Activated T-cell treated with anti-CD3 and anti-CD28 coated beads, Interleukin-2, amount 50 U/mL, for 1 hour (primary cell): ENCODE measurements at places on chromosomes 16 and 17.

DNA sequence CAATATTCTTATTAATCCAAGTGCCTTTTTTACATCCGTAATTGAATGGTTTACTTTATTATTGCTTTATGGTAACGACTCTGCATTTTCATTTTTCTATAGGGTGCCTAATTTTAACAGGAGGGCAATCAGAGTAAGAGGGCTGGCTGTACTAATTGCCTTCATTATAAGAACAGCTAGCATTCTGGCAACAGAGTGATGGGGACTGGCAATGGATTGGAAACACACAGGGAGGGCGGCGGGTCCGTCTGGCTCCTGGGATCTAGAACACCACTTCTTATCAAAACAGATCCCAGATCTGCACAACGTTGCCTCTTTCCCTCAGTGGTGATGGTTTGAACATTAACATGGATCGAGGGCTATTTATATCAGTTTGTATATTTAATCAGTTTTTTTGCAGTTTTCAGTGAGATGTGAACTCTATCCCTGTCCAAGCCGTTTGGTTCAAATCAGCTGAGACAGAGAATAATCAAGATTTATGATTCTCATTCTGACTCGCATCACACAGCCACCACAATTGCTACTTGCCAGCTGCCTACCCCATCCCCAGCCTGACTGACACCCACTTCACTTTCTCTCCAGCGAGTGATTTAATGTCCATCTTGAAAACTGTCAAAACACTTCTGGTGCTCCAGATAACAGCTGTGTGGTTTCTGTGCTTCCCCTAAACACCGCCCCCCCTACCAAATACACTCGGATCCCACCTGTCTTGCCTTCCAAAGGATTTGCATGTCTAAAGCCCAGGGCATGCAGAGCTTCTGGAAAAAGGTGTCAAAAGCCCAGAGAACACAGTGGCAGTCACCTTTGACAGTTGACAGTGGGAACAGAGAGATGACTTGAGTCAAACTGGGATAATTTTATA lies 327.9 kb downstream of the HS3ST4 start:
- DNase-seq, result no peak

DNA sequence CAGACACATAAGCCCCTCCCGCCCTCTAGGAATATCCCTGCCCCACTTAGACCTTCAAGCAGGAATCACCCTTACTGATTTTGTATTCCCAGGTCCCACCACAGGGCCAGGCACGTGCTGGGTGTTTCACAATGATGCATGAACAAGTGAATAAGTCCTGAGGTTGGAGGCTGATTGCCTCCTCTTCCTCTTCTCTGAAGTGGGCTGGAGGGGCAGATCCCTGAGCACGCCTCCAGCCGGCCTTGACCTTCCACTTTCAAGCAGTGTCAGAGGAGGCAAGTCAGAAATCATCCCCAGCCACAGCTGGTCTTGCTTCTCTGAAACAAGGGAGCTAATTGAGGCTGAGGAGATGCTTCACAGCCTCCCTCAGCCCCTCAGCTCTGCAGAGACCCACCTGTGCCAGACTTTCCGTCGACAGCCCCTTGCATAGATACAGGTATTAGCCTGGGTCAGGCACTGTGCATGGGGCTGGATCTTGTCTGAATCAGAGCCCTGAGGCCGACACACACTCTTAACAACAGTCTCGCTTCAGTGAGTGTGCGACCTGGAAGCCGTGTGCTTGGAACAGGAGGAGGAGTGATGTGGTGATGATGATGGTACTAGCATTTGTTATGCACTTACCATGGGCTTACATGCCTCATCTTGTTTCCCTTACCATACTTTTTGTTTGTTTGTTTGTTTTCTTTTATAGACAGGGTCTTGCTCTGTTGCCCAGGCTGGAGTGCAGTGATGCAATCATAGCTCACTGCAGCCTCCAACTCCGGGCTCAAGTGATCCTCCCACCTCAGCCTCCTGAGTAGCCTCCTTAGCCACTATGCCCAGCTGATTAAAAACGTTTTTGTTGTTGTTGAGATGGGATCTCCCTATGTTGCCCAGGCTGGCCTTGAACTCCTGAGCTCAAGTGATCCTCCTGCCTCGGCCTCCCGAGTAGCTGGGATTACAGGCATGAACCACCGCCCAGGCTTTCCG lies 15.0 kb downstream of the MRM1 start:
- no peak for DNase-seq

DNA sequence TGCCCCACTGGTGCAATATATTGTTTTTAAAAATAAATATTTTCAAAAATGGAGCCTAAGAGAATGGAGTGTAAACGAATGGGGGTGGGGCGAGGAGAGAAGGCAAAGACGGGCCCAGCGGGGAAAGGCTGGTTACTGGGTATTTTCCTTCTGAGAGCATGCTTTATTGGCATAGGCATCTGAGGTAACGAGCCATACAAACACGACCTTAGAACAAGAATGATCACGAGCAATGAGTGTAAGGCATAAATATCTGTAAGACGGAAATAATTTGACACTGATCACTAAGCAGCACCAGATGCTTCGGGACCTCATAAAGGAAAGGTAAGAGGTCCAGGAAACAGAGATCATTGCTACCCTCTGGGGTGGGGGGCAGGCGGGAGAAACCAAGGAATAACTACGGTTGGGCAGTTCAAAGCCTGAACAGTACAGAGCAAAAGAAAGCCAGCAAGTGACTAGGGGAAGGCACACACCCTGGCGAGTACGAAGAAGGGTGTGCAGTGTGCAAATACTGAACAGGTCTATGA lies 959 bp downstream of the SSH2 start:
- no peak for DNase-seq

DNA sequence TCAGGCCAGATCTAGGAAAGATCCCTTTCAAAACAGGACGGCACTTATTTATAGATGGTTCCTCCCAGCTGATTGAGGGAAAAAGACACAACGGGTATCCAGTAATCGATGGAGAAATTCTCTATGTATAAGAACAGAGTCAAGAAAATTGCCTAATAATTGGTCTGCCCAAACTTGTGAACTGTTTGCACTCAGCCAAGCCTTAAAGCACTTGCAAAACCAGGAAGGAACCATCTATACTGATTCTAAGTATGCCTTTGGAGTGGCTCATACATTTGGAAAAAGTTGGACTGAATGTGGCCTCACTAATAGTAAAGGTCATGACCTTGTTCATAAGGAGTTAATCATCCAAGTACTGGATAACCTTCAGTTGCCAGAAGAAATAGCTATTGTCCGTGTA lies 5.9 kb downstream of the HPR start:
- DNase-seq, result no peak

DNA sequence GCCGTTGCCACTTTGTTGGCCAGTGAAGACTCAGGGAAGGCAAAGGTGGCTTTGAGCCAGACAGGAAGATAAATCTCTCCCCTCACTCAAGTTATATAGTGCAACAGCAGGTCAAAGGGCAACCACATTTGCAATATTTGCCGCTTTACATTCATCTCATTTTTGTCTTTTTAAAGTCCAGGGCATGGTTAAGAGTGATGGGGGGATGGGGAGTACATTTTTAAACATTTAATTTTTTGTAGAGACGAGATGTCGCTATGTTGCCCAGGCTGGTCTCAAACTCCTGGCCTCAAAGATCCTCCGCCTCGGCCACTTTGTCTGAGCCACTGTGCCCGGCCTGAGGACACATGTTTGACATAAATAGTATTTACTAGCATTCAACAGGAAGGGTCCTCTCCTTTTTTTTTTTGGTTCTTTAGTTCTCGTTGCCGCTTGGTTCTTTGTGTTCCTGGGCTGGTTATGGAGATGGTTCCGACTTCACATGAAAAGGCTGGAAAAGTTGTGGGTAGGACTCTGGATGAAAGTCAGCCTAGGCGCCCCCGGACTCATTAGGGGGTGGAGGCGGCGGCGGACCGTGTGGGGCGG lies 95.7 kb downstream of the RAB11FIP4 start:
- no peak for DNase-seq

- no peak for DNase-seq
Measured at GRCh38 chr17:59074494-59074893, 32.2 kb downstream of the TRIM37 start.

- DNase-seq, result no peak
Measured at GRCh38 chr16:56048425-56049105, 142.7 kb upstream of the GNAO1 start.

DNA sequence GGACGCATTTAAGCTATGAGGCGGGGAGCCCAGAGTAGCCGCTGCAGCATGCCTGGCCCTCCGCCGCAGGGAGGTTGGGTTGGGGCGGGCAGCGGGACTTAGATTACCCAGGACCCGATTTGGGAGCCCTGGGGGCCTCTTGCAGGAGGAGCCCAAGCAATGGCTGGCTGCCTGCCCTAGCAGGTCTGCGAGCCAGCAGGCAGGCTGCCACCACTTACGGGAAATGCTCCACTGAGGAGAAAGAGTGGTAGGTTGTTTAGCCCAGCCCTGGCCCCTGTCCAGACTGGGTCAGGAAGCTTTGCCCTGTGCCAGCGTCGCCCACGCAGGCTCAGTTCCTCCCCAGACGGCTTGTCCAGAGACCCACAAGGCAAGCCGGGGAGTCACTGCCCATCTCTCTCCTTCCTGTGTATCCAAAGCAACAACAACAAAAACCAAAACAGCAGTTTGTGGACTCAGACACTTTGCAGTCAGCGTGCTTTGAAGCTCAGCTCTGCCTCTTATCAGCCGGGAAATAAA lies 10.3 kb upstream of the TVP23A start:
- no peak for DNase-seq

GRCh38 chr17:13704333-13704732 lies 102.6 kb upstream of the HS3ST3A1 start:
- no peak for DNase-seq

DNA sequence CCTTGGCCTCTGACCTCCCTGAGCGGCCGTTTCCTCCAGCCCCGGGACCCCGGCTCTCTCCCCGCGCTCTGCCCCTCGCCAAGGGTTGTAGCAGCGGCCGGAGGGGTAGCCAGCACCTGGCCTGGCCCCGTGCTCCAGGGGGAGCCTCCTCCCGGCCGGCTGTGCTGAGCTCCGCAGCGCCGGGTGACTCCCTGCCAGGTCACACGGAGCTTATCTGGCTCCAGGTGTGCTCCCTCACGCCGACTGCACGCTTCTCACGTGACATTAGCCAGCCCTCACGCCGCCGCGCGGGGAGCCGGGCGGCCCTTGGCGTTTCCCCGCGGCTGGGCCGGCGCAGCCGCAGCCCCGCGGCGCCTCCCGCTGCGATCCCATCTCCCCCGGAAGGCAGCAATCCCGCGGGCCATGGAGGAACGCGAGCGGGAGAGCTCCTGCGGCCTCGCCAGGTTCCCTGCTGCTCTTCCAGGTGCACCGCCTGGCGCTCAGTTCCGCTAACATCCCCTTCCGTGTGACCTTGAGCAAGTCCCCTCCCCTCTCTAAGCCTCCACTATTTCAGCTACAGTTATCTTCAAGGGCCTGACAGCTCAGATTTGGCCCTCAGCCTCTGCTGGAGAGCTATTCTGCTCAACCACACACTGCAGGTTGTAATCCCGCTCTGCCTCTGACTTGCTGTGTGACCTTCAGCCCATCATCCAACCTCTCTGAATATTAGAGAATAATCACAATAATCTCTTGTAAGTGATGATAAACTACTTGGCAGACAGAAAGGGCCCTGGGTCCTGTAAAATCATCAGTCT lies 3.4 kb downstream of the MYO18A start:
- peak; percentile 65 for DNase-seq

- no peak for DNase-seq
Measured at GRCh38 chr17:4049546-4049945, 85.3 kb upstream of the ATP2A3 start.

GRCh38 chr17:49871211-49871610 lies 23.3 kb upstream of the TAC4 start:
- no peak for DNase-seq

GRCh38 chr17:75571197-75571884 lies 16.3 kb upstream of the MYO15B start:
- no peak for DNase-seq

- DNase-seq, result no peak
Measured at GRCh38 chr16:28112908-28113307, 49.4 kb upstream of the GSG1L start.

DNA sequence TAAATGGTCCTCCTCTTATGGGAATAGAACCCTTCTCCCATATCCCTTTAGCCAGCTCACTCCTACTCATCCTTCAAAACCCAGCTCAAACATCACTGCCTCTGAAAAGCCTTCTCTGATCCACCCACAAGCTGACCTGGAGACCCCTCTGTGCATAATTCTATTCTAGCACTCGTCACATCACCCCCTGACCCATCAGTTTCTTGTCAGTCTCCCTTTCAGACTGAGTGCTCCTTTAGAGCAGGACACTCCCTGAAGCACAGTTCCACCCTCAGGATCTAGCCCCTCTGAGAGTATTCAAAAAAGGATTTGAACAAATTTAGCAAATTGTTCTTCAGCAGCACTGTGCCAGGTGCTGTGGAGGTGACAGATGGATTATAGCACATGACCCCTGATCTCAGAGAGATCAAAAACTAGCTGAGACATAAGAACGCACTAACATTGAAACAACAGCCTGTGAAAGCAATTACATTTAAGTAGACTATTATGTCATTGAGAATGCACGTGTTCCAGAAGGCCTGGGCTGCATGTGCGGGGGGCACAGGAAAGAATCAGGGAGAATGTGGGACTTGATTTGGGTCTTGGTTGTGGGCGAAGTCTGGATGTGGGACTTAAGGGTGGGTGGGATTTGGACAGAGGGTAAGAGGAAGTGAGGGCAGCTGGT lies 43.5 kb downstream of the MRPS23 start:
- no peak for DNase-seq

DNA sequence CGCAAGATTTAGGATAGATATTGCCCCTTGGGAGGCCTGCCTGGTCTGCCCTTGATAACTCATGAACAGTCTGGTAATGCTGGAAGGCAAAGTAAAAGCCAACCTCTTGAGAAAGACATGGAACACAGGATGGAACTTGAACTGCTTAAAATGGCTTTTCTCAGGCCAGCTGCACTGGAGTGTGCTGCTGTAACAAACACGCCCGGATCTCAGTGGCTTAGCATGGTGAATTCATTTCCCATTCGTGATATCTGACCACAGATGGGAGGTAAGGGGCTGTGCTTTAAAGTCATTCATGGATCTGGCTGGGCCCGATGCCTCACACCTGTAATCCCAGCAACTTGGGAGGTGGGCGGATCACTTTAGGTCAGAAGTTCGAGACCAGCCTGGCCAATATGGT lies 113.2 kb downstream of the WWOX start:
- DNase-seq, result no peak

- DNase-seq, result no peak
Measured at GRCh38 chr16:67803894-67804293, 2.5 kb downstream of the RANBP10 start.

- DNase-seq, result no peak
Measured at GRCh38 chr16:2724816-2725348, 4.9 kb upstream of the PRSS27 start.

GRCh38 chr17:44865931-44866330 lies 18.2 kb downstream of the HIGD1B start:
- DNase-seq, result no peak

GRCh38 chr16:14240964-14241363 lies 169.8 kb downstream of the MRTFB start:
- no peak for DNase-seq

DNA sequence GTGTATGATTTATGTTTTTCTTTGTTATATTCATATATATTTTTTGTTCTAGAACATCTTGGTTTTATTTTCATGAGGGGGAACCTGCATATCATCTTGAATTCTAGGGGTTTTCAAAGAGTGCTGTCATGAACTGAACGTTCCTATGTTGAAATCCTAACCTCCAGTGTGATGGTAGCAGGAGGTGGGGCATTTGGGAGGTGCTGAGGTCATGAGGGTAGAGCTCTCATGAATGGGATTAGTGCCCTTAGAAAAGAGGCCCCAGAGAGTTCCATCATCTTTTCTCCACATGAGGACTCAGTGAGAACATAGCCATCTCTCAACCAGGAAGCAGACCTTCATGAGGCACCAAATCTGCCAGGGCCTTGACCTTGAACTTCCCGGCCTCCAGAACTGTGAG lies 34.6 kb upstream of the CCDC182 start:
- DNase-seq, result no peak

GRCh38 chr16:31043898-31044481 lies 10.6 kb downstream of the STX4 start:
- no peak for DNase-seq
